ENCODE measurements at places on chromosomes 3 and 15. TPM values are rescaled to one million over a fixed set of nuclear protein-coding genes. Genes with fewer than 3 reads are reported as not detected.

HESX1 gene
- total RNA-seq, result 1.4 TPM

CCR8 gene
- total RNA-seq, result not detected

GOLGA8Q gene
- total RNA-seq, result 2.2 TPM

DNAH12 gene
- under 0.01 TPM for total RNA-seq

SLC2A2 gene
- not detected for total RNA-seq

Measured in uterine smooth muscle cell (primary cell).